ENCODE measurements at places on chromosomes 12 and 14.

- no peak for DNase-seq
Measured at GRCh38 chr14:87979689-87980088, 13.3 kb downstream of the GALC start.

DNA sequence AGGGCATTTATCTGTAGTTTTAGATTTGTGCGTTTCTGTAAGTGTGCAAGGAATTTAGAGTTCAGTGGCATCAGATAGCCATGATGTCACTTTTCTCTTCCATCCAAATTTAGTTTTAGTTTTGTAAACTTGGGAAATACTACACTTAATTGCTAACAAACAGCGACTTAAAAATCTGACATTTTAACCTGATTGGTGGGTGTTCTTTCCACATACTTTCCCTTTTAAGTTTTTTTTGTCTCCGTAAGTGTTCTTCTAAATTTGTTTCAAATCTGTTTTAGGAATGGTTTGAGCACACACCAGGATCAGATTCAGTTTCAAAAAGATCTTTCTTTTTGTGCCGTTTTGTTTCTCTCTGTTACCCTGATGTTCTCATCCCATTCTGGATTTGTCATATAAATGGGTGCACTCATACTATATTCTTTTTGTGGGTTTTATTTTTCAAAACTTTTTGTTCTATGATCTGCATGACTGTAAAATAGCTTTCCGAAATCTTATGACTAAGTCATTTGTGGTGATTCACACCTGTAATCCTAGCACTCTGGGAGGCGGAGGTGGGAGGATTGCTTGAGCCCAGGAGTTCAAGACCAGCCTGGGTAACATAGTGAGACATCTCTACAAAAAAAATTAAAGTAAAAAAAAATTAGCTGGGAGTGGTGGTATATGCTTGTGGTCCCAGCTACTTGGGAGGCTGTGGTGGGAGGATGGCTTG lies 58.9 kb downstream of the FBXO34 start:
- DNase-seq = no peak

- DNase-seq = no peak
Measured at GRCh38 chr12:90091809-90092208, 383.2 kb upstream of the ATP2B1 start.

GRCh38 chr14:104639885-104640548 lies 35.4 kb upstream of the TMEM179 start:
- DNase-seq = no peak

GRCh38 chr12:46368684-46369083 lies 3.9 kb downstream of the SLC38A2 start:
- DNase-seq = no peak

DNA sequence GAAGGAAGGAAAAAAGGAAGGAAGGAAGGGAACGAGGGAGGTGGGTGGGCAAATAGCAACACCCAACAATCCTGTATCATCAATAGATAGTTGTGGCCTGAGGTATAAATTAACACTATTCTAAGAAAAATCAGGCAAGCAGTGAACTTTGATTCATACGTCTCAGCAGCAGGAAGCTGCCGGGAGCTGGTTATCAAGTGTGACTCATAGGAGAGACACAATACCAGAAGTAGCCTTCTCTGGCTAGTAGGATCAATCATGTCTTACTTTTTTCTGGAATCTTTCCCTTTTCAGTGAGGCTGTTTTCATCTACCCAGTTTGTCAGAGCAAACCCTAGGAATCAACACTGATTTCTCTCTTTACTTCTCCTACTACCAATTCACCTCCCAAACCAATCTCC lies 780.5 kb downstream of the NRXN3 start:
- no peak for DNase-seq

DNA sequence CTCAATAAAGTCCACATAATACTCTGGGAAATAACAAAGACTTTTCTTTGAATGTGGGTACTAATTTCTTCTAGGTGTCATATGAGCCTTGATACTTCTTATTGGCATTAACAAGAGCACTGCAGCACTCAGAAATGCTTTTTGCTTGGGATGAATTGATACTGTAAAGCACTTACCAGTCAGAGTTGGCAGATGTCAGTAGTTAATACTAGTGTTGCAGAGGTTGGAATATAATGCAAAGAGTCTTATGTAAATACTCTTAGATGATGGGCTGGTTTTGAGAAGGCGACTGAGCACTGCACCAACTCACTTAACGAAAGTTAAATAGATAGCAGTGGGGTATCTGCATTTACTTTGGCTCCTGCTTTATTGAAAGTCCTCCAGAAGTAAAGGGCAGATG lies 25.6 kb upstream of the MBIP start:
- no peak for DNase-seq

GRCh38 chr14:23052182-23052623 lies 5.1 kb downstream of the CDH24 start:
- DNase-seq = no peak

- DNase-seq = no peak
Measured at GRCh38 chr12:81797100-81797499, 38.0 kb upstream of the PPFIA2 start.

DNA sequence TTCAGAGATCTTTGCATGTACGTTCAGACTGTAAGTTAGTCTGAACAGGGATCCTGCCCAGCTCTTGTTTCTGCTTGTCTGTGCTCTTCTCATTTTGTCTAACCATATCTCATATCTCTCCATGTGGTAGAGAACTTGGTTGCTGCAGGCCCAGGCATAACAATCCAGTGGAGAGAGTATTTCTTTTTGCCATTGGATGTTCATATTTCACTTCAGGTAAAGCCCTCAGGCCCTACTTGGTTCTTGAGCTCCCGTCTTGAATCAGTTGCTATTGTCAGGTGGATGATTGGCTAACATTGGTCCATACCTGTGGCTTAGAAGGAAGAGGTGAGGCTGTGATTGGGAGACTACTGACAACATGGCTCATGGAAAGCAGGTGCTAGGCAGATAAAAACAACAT lies 357.7 kb upstream of the FLRT2 start:
- DNase-seq = no peak

- no peak for DNase-seq
Measured at GRCh38 chr12:92070054-92070863, 75.4 kb downstream of the BTG1 start.

GRCh38 chr14:94386085-94387031 lies 2.0 kb downstream of the SERPINA1 start:
- DNase-seq = no peak

DNA sequence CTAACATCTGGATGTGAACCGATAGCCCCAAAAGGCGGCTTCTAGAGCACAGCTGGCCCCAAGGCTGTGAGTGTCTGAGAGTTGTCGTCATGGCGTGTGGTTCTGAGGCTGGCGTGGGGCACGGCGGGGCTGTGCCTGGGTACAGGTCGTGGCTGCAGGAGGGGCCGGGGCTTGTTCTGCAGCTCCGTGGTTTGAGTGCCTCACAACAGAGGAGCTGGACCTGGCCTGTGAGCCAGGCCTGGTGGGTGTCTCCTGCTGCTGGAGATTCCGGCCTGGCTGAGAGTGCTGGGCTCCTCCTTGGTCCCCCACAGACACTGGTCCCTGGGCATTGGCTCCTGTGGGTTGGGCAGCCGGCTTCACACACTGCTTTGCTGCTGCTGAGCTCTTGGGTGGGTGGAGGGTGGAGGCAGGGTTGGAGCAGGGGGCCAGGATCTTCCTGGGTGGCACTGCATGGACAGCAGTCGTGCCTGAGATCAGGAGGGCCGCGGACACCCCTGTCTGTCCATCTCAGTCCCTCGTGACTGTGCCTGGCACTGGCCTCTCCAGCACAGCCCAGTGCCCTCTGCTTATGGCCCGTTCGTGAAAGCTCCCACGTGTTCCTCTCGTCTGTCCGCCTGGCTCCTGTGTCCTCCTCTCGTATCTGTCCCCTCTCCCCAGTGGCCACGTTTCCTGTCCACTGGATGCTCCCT lies 31.8 kb upstream of the TEX22 start:
- no peak for DNase-seq

DNA sequence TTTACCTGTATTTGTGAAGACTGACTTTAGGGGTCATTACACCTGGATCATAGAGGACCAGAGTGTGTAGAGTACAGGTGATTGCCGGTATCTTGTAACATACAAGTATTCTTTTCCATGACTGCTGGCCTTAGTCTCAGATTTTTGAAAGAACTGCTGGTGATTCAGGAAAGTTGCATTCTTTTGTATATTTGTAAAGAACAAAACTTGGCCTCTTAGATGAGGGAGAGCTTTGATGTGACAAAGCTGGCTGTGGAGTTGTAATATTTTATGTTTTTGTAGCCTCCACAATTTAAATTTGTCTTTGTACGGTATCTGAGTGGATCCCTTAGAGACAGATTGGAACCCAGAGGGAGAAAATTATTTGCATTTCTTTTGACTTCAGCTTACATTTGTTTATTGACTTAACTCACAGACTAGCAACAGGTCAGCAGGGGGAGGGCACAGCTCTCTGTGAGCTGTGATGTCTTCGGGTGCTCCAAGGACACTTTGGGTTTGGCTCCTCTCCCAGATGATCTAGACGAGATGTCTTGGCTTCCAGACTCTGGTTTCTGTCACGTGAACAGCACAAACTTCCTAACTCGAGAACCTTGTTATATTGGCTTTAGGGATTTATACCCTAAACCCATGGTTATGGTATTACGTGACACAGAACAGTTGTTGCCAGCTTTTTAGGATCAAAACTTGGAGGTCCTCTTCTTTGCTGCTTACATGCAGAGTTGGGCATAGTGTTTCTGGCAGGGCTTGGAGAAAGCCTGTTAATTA lies 65.9 kb downstream of the DAAM1 start:
- peak; percentile 4 for DNase-seq

DNA sequence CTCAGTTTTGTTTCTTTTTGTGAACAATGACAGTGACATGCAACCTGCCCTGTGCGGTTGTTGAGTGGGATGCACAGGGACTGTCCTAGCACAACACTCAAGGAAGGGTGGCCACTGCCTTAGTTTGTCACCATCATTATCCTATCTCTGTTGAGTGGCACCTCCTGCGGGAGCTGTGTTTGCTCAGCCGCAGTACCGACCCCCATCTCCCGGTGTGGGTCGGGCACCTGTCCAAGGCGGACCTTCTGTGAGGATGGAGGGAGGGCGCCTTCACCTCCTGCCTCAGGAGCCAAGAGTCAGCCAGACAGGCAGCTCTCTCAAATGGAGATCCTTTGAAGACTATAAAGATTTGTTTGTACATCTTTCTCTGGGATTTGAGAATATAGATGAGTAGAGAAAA lies 142.1 kb downstream of the TSPAN9 start:
- no peak for DNase-seq

- DNase-seq = no peak
Measured at GRCh38 chr12:104683831-104684503, 227.2 kb downstream of the CHST11 start.

DNA sequence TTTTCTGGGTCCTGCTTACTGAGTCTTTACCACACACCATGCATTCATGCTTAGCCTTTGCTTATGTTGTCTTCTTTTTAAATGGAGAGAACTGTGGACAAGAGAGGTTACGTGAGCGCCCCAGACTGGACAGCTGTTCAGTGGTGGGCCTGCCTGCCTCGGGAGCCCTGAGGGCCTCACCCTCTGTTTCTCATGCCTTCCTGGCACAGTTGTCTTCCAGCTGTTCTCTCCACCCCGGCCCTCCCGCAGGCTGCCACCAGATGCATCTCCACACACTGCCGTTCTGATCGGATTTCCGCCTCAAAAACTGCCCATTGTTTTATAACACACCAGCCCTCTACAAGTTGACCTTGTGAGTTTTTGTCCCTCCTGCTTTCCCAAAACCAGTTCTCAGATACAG lies 100.8 kb downstream of the SAMD4A start:
- no peak for DNase-seq

GRCh38 chr12:3048540-3048939 lies 28.6 kb upstream of the TSPAN9 start:
- no peak for DNase-seq

GRCh38 chr12:106137530-106138356 lies 1.0 kb downstream of the NUAK1 start:
- no peak for DNase-seq

GRCh38 chr14:73272393-73272792 lies 35.1 kb downstream of the PAPLN start:
- no peak for DNase-seq

DNA sequence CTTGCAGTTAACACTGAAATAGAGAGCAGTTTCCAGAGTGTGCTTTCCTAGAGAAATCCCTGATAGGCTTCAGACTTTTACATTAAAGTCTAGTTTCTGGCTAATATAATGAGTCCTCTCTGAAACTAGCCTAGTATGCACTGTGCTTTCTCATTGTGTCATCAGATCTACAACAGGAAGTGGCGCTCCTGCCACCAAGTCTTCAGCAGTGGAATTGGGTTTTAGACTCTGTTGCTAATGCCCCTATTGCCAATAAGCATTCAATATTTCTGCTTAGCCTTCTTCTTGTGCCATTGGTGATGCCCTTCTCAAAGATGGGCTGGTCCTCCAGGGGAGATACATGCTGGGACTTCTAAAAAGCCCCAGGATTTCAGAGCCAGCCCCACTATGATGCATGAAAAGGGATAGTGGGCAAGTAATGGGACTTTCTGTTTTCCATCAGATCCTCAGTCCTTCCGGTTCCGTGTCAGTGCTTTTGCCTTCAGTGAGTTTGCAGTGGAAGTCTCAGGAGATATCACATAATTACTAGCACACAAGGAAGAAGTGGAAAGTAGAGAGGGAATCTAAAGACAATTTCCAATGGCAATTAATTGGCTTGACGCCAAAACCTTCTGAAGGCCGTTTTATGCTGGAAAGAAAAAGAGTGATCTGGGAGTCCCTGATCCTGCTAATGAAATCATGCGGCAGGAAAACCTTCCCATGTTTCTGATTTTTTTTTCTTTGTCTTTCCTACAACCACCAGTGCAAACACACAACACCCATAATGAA lies 50.0 kb downstream of the SSPN start:
- DNase-seq = no peak

DNA sequence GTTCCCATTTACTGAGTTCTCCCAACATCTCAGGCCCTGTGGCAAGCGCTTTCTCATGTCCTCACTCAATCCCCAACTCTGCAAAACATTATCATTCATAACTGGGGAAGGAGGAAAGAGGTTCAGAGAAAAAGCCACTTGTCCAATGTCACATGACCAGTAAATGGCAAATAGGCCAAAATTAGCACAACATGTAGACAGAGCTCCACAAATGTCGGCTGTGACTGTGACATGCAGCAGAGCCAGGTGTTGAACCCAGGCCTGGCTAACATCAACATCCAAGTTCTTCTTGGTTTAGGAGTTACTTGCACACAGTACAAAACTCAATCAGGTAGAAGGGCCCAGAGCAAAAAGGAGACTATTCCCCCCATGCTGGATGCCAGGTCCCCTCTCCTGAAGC lies 10.8 kb downstream of the KCTD10 start:
- no peak for DNase-seq
